ENCODE measurements at places on chromosomes 4 and X.

DNA sequence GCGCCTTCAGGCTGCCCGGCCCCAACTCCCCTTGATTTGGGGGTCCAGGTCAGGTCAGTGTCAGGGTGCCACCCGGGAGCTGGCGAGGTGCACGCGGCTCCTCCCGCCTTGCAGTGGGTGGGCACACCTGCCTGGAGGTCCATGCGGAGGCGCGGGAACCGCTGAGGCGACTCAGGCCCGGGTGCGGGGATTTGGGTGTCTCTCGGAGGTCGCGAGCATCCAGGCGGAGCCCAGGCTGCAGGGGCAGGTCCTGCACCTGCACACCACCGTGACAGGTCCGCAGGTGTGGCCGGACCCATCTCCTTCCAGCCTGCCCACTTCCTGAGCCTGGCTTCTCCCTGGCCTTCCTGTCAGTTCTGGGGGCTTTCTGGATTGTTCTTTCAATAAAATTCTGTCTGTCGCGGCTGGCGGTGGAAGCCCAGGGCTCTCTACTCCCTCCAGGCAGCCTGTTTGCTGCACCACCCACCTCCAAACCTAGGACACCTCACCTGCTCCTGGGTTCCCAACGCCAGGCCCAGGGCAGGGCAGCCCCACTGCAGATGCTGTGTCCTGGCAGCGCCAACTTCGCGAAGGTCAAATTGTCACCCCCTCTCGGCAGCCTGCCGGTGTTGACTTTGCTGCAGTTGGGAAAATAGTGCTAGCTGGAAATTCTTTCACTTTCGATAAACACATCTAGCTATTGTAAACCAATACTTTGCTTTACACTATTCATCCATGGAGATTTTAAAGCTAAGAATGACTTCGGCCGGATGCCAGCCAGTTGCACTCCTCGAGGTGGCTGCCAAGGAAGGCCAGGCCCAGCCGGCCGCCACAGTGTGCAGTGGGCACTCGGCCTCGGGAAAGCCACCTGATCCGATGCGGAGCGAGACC lies 35.9 kb downstream of the FGFRL1 start:
- DNase-seq = no peak

GRCh38 chrX:17028356-17028755 lies 81.9 kb downstream of the REPS2 start:
- no peak for DNase-seq

DNA sequence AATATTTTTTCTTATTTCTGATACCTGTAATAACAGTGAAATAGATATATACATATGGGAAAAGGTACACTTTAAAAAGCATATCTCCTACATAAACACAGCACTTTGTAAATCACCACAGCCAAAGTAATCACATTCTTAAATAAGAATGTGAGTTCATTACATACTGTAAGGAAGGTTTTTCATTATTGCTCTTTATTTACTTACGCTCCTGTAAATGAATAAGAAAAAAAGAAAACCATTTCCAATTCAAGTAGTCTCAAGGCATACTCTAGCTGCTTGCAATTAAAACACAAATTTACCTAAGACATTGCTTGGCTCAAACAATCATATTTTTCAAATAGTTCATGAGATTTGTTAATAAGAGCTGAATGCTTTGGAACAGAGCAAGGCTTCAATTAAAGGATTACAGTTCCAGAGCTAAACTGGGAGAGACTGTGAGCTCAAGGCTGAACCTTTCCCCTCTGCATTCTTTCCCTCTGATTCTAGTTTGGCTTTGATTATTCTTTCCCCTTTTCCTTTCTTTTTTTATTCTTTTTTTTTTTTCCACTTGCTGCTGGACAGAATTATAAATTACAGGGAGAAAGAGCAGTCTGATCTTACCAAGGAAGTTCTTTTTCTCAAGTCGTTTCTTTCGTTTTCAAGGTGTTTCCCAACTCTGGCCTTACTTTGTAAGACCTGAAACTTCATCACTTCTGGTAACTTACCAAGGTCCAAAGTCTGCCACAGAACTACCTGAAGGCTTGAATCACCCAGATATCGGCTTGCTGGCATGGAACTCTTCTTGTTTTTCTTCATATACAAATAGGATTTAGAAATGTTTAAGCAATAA lies 278.3 kb downstream of the INPP4B start:
- DNase-seq = no peak

- no peak for DNase-seq
Measured at GRCh38 chrX:74408304-74408703, 13.0 kb upstream of the SLC16A2 start.

DNA sequence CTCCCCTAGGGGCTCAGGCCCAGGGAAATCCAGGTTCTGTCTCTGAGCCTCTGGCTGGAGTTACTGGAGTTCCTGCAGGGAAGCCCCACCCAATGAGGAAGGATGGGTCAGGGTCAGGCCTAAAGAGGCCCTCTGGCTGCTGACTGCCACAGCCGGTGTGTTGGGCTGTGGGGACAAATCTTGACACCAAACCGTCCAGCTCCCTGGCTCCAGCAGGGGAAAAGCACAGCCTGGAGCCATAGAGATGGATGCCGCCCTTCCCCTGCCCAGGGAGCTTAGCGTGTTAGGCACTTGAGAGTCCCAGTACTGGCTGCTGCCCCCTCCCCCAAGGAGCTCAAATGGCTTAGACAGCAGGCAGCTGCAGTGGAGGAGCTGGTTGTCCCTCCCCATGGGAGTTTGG lies 321.3 kb upstream of the LCORL start:
- DNase-seq = no peak

DNA sequence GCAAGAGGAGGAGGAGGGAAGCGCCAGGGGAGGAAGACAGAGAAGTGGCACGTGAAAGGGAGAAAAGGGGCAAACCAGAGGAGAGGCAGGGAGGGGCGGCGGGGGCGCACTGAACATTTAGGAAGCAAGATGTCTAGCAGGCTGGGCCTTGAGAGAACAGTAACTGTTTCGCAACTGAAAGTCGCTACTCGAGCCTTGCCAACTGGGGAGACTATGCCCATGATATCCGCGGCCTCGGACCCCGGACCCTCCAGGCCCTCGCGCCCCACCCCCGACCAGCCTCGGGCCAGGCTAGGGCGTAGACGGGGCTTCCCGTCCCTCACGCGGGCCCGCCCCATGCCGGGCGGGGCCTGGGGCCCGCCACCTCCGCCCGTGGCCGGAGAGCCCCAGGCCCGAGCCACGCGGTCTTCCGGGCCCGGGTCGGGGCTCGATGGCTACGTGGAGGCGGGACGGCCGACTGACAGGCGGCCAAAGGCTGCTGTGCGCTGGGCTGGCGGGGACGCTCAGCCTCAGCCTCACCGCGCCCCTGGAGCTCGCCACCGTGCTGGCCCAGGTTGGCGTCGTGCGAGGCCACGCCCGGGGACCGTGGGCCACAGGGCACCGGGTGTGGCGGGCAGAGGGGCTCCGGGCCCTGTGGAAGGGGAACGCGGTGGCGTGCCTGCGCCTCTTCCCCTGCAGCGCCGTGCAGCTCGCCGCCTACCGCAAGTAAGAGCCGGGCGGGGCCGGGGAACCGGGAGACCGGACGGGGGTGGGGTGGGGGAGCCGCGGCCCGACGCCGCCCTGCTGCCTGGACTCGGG lies at the start of gene SLC25A43:
Gene SLC25A43 (plus strand): TSS at position 363 of the 798 bp plus-strand sequence. CDS start 68 bp downstream, at position 431.
- DNase-seq = no peak

Measured in SHP77 treated with DMSO at 0.1 percent for 48 hours (cell line).